ENCODE measurements at places on chromosomes 1 and 21.

DNA sequence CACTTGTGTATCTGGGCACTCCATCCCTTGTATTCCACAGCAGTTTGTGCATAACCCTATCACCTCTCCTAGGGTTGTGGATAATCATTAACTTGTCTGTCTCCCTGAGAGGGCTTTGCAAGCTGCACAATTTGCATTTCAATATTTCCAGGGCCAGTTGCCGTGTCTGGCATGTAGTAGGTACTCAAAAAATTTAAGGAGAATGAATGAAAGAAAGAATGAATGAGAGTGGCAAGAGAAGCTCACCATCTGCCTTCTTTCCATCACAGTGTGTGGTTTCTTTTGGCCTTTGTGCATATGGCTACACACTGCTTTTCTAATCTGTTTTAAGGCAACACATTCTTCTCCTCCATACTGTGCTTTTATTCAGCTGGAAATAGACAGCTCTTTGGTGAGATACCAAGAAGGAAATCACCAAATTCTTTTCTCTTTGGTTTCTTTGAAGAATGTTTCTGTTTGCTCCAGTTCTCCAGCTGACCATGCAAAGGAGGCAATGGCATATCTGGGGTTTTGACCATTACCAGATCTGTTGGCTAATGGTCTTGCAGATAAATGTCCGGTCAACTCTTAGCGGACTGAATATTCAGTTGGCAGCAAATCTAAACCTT, 49.4 kb downstream of the NGF start:
- DNase-seq: no peak

GRCh38 chr1:219837274-219837993, 90.9 kb downstream of the SLC30A10 start:
- peak; percentile 48 for DNase-seq

DNA sequence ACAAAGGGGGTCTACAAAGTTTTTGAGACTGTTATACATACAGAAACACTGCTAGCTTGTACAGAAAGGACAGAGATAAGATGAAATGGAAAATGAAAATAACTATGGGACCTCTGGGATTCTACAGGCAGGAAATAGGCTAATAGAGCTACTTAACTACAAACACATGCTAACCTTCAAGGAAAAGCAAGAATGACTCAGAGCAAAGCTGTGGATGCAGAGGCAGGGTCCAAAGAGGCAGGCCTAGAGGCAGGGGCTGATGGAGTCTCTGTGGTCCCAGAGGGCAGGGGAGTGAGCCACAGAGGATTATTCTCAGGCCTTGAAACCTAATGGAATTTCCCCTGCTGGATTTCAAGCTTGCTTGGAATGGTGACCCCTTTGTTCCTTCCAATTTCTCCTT, 18.7 kb upstream of the GOLT1A start:
- DNase-seq: peak; percentile 9

- DNase-seq: no peak
Observed at GRCh38 chr1:32392325-32392724, 1.9 kb downstream of the BSDC1 start.

- DNase-seq: no peak
Observed at GRCh38 chr1:203478231-203478630, 2.6 kb downstream of the PRELP start.

DNA sequence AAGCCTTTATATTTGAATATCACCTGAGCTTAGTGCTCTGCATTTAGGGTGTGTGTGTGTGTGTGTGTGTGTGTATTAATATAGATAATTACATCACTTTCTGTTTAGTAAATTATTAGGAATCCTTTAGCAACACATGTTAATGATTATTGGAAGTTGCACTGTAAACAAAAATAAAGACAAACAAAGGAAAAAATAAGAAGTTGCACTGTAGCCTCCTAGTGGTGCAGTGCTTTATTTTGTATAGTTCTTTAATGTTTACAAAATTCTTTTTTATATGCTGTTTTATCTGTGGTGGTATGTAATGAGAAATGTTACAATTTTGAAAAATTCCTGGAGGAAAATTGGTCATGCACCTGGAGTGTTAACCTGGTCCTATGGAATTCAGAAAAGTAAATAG, 69.2 kb downstream of the UBE4B start:
- no peak for DNase-seq

- peak; percentile 72 for DNase-seq
Observed at GRCh38 chr1:201737352-201738060, 91.5 kb upstream of the IPO9 start.

- no peak for DNase-seq
Observed at GRCh38 chr1:23657659-23658275, 33.8 kb upstream of the RPL11 start.

DNA sequence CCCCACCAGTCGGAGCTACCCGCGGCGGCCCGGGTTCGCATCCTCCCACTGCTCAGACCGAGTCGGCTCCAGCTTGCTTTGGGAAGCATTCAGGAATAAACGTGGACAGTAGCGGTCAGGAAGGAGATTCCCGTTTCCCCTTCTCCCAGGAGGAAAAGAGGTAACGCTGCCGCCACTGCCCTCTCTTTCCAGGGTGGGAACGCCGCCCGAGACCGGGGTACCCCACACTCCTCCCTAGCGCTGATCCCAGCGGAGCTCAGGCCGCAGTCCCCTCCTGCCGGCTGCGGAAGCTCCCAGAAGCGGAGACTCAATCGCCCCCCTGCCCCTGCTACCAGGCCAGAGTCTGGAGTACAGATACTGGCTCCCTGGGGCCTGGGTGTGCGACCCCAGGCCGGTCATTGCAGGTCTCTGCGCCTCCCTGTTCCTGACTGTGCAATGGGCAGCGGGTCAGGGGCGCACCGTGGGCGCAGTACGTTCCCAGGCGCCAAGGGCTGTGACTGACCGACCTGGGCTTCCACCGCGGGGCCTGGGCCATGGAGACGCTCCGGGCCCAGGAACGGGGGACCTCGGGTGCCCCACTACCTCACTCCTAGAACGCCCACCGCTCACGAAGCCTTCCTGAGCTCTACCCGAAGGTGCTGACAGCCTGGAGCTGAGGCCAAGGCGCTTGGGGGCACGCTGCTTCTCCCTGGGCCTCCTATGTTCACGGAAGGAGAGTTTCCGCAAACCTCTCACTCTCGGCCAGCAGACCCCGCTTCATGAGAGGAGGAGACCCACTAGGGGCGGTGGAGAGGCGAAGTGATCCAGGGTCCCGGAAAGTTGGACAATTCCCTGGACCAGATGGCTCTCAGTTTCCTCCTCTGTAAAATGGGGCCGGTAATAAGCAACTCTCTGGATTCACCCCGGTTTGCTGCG, 7.8 kb downstream of the DMRTA2 start:
- no peak for DNase-seq

GRCh38 chr1:231385416-231385748, 36.7 kb downstream of the EGLN1 start:
- no peak for DNase-seq

DNA sequence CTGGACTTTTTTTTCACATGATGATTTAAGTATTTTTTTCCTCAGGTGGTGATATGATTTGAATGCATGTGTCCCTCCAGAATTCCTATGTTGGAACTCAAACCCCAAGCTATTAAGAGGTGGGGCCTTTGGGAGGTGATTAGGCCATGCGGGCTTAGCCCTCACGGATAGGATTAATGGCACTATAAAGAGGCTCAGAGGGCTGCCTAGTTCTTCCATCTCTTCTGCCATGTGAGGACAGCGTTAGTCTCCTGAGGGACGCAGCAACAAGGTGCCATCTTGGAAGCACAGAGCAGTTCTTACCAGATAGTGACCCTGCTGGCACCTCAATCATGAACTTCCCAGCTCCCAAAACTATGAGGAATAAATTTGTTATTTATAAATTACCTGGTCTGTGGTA, 18.3 kb upstream of the RBBP5 start:
- DNase-seq: no peak

GRCh38 chr21:37460196-37460595, 93.6 kb downstream of the DYRK1A start:
- DNase-seq: no peak

GRCh38 chr1:206769304-206769731, 1.3 kb upstream of the IL19 start:
- no peak for DNase-seq

DNA sequence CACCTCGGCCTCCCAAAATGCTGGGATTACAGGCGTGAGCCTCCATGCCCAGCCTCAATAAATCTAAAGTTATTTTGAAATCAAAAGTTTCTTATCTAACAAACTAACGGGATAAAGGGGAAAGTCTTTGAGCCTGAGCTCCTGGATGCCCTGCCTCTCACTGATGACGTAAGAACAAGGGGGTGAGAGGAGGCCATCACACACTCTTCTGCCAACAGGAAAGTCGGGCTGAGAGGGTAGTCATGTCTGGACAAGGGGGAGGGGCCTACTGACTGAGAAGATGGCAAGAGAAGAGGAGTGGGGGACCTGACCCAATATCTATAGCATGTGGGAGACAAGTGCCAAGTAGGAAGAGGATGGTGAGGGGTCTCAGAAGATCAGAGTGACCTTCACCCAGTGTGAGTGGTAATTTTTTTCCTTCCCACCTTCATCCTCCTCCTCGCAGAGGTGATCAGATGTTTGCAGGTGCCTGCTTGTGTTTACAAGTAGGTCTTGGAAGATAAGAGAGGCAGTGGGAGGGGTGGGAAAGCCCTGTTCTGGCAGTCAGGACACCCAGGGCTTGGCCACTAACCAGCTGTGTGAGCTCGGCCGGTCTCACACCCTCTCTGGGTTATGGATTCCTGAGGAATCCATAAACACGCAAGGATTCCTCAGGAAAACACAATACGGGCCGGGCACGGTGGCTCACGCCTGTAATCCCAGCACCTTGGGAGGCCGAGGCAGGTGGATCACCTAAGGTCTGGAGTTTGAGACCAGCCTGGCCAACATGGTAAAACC, 9.6 kb downstream of the UQCRHL start:
- no peak for DNase-seq

DNA sequence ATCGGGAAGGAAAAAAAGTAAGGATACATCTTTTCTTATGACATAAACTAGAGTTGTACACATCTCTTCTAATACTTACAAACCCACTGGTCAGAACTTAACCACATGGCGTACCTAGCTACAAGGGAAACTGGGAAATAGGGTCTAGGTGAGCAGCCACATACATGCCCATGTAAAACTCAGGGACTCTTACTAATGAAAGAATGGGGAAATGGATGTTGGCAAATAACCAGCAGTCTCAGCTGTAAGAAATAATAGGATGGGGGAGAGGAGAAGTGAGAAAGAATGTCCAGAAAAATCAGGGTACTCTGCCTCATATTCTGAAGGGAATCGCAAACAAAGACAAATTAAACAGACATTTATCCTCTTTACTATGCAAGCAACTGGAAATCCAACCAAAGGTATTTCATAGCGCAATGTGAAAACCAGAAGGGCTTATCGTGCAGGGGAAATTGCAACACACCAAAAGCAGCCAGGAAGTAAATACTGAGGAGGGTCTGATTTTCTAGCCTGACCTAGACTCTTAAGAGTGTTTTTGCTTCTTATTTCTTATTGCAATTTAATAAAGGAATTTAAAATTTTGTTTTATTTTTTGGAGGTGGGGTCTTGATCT, 17.5 kb downstream of the GTF2B start:
- DNase-seq: no peak

GRCh38 chr1:31433396-31433930, 20.4 kb downstream of the SERINC2 start:
- DNase-seq: no peak

DNA sequence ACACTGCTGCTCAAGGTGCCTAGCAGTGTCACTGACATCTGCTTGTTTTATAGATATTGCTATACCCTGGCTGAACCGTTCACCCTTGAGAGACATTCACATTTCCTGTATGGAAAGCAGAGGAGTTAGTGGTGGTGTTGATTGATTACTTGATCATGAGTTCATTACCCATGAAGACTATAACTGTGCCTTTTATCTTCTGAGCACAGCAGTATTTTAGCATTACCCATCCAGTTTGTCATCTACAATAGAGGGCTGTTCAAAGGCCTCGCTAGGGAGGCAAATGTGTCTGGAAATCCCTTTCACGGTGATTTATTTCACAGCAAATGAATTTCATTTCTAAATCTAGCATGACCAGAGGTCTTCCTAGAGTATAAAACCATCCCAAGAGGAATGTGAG, 160.0 kb downstream of the DNM3 start:
- no peak for DNase-seq

DNA sequence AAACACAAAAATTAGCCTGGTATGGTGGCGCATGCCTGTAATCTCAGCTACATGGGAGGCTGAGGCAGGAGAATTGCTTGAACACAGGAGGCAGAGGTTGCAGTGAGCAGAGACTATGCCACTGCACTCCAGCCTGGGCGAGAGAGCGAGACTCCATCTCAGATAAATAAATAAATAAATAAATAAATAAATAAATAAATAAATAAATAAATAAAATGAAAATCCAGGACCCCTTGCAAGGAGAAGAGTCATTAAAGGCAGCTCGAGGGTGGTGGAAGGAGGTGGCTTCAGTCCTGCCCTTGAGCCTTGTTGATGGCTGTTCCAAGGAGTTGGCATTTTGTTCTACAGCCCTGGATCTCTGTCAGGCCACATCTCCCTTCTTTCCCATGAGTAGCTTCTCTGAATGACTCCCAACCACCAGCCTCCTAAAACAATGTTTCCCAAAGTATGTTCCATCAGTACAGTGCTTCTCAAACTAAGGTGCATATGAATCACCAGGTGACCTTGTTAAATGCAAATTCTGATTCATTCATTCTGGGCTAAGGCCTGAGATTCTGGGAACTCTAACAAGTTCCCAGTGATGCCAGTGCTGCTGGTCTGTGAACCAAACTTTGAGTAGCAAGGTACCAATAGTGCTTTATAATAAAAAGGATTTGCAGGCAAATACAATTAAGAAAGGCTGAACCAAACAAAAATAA, 99.0 kb downstream of the KCNN3 start:
- DNase-seq: no peak

DNA sequence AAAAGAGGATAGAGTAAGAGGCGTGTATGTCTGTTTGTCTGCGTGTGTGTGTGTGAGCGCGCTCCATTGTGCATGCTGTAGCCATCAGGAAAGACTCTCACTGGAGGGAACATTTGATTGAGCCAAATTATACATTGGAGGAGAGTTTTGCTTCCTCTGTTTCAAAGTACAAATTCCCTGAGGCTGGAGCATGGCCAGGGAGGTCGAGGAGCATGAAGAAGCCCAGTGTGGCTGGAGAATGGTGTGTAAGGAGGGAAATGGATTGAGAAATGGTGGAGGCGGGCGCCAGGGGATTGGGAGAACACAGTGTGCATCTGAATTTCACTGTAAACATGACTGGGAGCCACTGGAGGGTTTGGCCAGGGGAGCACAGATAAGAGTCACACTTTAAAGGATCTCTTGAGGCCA, 22.1 kb upstream of the EFNA1 start:
- peak; percentile 16 for DNase-seq

Measured in fibroblast of gingiva (primary cell).